Tibial artery (tissue), 4 donors: ENCODE measurements at places on chromosomes 1 and 21.

- DNase-seq: peak; percentile 20
Observed at GRCh38 chr1:107640207-107640606, 324.8 kb downstream of the VAV3 start.

DNA sequence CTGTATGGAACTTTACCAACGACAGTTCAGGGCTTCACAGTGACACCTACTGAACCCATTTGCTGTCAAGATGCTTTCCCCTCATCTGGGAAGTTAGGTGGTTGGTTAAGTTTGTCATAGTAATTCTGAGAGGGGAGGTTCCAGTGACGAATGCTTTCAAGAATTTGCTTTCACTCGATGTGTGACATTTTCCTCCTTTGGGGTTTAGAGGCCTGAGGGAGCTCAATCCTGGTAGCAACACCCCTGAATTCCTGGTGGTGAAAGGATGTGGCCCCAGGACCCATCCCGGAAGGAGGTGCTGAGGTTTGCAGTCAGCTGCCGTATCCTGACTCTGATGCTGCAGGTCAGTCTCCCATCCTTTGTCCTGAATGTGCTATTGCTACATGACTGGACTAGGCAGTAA is 2.8 kb downstream of the PIGV start:
- DNase-seq: no peak

DNA sequence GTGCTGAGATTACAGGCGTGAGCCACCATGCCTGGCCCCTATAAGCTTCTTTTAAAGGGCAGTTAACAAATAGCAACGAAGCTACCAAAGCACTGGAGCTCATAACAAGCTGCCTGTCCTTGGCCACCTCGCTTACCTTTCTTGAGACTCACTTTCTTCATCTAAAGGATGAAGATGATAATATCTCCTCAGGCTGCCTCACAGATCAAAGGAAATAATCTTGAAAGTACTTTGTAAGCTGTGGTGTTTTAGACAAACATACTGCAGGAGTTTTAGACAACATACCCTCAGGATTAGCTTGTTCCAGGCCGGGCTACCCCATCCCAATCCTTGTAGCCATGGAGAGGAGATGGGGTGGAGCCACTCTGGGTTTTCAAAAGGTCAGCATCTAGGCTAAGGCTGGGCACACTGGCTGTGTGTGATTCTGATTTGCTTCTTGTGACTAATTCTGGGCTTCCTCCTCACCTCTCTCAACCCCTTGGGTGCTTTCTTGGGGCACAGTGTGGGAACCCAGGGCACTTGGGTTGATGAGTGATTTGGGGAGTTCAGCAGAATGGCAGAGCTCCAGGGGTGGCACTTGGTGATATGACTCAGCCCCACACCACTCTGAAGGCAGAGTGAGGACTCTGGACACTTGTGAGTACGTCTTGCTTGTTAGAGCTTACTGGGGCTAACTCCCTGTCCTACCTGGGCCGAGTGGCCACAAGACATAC is 5.2 kb downstream of the GPR25 start:
- DNase-seq: no peak

DNA sequence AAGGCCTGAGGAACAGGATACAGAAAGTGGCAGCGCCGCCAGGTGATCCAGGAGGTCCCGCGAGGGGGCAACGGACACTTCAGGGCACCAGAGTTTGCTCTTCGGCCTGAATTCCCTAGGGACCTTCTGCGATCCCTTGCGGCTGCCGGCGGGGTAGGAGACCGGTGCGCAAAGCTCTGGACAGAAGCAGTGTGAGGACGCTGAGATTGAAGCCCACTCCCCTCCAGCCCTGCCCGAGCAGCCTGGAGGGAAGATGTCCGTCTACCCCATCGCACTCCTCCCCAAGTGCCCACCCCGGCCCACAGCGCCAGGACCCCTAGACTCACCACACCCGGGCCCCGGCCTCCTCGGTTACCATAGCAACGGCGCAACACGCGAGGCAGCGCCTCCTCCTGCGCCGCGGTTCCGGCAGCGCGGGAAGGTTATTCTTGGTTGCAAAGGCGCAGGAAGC is at the start of gene ANKRD45:
Gene ANKRD45, minus strand, starts transcription at position 361 of the 451 bp plus-strand sequence. CDS start 10,433 bp downstream, outside the sequence.
- DNase-seq: no peak

DNA sequence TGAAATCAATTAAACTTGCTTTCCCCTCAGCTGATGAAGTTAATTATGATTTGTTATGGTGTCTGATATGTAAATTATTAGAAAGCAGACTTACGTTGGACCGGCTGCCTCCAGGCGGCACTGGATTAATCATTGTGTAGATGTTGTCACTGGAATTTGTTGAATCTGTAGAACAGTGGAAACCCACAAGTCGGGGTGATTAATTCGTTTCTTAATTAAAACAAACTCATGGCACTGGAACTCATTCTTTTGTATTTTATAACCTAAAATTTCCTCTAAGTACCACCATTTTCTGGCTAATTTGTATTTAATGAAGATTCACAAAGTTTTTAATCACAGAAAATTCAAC is 39.0 kb downstream of the MRPL37 start:
- no peak for DNase-seq

GRCh38 chr1:194347200-194347599 is 1160.8 kb upstream of the B3GALT2 start:
- no peak for DNase-seq
